ENCODE measurements at places on chromosomes 5 and 9. TPM values are rescaled to one million over a fixed set of nuclear protein-coding genes. Genes with fewer than 3 reads are reported as not detected.

GRCh38 chr9:72232778-72233177 lies 83.5 kb downstream of the GDA start:
- DNase-seq: no peak

GRCh38 chr9:114012126-114012525 lies 66.0 kb downstream of the AMBP start:
- DNase-seq: no peak

The CDKN2B-AS1 gene
- total RNA-seq: not detected

The TSSK1B gene
- not detected for total RNA-seq

DNA sequence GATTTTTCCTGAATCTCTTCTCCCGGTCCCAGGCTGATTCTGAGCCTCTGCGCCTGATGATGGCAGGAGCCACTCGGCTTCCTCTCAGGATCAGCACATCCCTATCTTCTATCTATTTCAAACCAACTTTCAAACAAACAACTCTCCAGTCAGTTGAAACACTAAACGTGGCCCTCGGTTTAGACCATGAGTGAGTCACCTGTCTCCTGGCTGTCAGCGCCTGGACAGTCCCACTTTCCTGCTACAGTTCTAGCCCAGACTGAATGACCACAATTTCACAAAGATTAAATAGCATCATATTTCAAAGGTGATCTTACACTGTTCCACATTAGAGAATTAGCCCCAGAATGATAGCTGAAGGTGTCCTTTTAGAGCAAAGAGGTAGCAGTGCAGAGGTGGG lies 6.2 kb downstream of the SLC6A19 start:
- DNase-seq: no peak

GRCh38 chr5:91998774-91999173 lies 615.7 kb upstream of the ARRDC3 start:
- no peak for DNase-seq

The STKLD1 gene
- total RNA-seq: 0.52 TPM
